CD4-positive, alpha-beta T cell treated with Interleukin-15 for 1 hour (primary cell): ENCODE measurements at places on chromosomes 11 and 22.
A peak's percentile ranks its signal among the peaks of the same experiment; 100 is the strongest.

DNA sequence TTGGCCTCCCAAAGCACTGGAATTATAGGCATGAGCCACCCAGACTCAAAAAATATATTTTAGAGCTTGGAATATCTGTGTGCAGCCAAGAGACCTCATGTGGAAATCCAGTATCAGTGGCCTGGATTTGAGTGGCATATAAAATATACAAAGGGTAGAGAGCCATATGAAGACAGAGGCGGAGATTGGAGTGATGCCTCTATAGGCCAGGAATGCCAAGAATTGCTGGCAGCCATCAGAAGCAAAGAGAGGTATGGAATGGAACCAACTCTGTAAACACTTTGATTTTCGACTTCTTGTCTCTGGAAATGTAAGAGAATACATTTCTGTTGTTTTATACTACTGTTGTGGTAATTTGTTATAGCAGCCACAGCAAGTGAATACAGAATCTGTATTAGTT, 123.0 kb downstream of the PLEKHA7 start:
- DNase-seq = no peak

- DNase-seq = no peak
Observed at GRCh38 chr22:38132136-38132535, 21.7 kb upstream of the BAIAP2L2 start.

DNA sequence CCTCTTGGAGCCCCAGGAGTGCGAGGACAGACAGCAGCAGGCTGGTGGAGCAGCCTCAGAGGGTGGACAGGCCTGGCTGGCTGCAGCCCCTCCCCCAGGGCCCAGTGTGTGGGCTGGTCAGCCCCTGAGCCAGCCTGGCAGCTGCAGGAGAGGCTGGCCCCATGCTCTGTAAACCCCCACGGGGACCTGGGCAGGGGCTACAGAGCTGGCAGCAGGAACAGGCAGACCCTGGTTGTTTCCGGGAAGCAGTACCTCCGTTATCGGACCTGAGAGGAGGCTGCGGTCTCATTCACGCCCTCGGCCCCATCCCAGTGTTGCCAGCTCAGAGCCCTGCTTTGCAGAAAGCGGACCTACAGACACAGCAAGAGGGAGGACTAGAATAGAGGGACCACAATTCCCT, 38.5 kb upstream of the COMT start:
- DNase-seq = no peak

DNA sequence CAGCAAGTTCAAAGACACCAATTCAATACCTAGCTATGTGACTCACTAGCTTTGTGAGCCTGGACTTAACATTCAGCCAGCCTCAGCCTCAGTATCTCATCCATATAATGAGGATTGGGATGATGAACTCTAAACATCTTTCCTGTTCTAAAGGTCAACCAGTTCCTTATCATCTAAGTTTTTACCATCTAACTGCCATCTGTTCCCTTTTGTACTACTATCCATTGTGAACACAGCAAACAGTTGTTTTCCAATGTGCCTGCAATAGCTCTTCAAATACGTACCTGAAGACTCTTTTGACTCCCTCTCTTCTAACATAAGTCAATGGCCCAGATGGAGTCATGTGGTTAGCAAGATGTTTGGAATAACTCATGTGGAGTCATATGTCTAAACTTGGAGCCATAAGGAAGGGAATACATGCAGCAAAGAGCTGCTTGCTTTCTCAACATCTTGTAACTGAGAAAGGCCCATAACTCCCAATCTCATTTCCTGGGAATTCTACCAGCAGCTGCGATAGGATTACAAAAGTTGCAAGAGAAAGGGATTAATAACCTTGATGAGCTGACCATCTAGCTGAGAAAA, 19.4 kb downstream of the SYTL2 start:
- DNase-seq = no peak

- DNase-seq = no peak
Observed at GRCh38 chr11:101482556-101483124, 101.2 kb downstream of the TRPC6 start.

DNA sequence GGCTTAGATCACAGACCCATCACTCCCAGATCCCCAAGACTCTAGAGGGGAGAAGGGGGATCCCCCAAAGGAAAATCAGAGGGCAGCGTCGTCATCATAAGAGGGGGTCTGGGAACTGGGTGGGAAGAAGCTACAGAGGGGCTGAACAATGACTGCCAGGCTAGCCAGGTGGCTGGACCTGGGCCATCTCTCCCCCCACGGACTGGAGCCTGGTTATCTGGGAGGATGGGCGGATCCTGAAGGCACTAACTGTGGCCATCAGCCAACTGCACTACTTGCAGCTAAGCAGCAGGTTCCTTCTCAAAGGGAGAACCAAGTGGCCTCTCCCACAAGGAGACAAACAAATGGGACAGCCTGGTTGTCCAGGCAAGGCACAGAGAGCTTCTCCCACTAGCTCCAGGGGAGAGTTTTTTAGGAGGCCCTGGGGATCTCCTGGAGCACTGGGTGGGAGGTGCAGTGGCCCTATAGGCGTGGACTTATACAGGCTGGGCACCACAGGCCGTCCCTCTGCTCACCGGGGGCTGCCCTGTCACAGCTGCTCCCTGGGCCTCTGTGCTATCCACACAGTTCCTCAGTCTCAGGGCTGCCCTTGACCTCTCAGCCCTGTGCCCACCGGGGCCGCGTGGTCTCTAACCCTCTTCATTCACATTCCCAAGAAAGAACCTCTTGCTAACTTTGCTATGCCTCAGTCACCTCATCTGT, 15.4 kb downstream of the P2RY6 start:
- DNase-seq = no peak

- DNase-seq = no peak
Observed at GRCh38 chr22:35622191-35622913, 5.2 kb upstream of the MB start.

DNA sequence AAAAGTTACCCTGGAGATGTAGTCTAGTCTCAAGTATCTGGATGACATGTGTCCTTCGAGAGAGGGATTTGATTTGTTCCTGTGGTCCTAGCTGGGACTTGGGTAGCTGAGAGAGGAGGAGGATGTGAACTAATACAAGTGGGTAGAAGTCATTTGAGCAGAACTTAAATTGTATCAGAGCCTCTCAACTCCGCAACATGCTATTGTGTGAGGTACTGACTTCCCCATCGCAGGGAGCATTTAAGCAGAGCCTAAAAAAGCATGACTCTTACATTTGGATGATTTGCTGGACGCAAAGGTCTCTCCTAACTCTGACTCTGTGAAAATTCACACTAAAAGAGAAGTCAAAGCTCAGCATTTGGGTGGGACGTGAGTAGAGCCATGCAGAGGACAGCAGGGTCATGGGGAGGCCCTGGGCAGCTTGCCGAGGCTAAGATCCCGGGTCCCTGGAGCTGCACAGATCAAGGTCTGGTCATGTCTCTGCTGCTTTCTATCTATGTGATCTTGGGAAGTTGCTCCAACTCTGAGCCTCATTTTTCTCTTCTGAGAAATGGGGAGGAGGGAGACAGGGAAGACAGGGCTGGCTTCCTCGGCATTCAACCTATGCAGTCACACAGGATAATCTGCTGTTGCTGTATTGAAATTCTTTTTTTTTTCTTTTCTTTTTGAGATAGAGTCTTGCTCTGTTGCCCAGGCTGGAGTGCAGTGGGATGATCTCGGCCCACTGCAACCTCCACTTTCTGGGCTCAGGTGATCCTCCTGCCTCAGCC, 44.9 kb downstream of the CD82 start:
- no peak for DNase-seq

- DNase-seq = no peak
Observed at GRCh38 chr11:69417699-69418085, 63.8 kb upstream of the LINC01488 start.

GRCh38 chr22:45285263-45286058, 712 bp downstream of the UPK3A start:
- DNase-seq = no peak

GRCh38 chr11:23585416-23586104, 725.3 kb upstream of the CCDC179 start:
- DNase-seq = no peak

DNA sequence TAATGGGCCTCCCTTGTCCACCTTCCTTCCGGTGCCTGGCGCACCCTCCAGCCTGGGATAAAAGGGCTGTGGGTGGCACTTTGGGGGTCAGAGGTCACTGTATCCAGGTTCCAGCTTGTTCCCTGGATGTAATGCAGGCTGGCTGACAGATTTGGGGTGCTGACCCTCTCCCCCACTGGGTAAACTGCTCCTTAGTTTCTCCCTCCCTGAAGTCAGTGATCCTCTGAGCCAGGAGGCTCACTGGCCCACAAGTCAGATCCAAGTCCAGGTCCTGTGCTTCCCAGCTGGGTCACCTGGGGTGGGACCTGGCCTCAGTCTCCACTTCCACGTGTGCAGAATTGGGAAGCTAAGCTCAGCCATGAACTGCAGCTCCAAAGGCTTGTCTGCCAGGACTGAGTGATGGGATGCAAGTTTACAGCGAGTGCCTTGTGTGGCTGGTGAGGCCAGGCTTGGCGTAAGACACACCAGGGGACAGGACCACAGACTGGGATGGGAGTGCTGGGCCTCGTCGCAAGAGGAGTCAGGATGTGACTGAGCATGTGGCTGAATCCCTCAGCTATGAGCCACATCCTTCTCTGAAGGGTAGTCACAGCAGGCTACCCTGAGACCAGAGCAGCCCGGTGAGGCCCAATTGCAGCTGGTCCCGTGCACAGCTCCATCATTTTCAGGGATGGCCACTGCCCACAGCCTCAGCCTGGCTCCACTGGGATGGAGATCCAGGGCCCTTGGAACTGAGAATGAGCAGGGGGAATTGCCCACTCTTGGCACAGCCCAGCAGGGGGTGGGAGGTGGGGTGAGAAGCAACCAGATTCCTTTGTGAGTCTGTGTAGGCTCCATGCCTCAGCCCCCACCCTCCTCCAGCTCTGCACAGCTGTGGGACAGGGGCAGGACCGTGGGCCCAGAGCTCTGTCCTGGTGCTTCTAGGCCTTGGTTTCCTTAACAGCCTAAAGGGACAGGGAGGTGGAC, 7.2 kb downstream of the SHISA8 start:
- no peak for DNase-seq

GRCh38 chr11:46290598-46291309, 13.3 kb downstream of the CREB3L1 start:
- DNase-seq = no peak

- peak; percentile 41 for DNase-seq
Observed at GRCh38 chr22:50276143-50276542, 6.0 kb upstream of the MAPK11 start.

- no peak for DNase-seq
Observed at GRCh38 chr11:2120359-2121100, 18.7 kb downstream of the IGF2 start.

- DNase-seq = no peak
Observed at GRCh38 chr11:43574949-43575912, 105.3 kb upstream of the HSD17B12 start.

GRCh38 chr11:127470306-127470884, 469.8 kb upstream of the KIRREL3 start:
- DNase-seq = no peak

DNA sequence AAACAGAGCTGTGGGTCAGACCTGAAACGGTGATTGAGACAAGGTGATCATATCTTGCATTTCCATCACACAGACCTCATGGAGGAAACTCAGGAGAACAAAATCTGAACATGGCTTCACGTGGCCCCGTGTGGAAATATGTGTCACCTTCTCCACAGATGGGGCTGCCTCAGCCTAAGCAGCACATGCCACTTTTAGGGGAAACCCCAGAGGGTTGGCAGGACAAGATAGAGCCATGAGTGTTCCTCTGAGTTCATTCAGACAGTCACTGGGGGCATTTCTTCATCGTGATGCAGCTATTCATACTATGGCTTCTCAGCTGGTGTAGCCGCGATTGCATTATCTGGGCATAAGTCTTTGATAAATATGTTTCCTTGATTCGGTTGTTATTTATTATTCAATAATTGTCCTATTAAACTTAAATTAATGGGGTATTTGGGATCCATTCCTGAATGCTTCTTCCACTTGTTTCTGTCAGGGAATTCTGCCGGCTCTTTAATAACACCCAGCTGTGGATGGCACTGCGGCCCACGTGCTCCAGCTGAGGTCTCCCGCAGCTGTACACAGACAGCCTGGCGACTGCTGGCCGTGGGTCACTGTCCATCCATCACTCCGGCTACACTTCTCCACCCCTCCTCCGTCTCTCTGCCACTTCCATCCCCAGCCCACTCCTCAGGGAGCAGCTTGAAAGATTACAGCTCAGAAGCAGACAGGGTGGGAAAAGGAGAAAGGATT, 485.1 kb downstream of the OPCML start:
- DNase-seq = no peak

- no peak for DNase-seq
Observed at GRCh38 chr11:11459578-11459977, 106.5 kb upstream of the CSNK2A3 start.

DNA sequence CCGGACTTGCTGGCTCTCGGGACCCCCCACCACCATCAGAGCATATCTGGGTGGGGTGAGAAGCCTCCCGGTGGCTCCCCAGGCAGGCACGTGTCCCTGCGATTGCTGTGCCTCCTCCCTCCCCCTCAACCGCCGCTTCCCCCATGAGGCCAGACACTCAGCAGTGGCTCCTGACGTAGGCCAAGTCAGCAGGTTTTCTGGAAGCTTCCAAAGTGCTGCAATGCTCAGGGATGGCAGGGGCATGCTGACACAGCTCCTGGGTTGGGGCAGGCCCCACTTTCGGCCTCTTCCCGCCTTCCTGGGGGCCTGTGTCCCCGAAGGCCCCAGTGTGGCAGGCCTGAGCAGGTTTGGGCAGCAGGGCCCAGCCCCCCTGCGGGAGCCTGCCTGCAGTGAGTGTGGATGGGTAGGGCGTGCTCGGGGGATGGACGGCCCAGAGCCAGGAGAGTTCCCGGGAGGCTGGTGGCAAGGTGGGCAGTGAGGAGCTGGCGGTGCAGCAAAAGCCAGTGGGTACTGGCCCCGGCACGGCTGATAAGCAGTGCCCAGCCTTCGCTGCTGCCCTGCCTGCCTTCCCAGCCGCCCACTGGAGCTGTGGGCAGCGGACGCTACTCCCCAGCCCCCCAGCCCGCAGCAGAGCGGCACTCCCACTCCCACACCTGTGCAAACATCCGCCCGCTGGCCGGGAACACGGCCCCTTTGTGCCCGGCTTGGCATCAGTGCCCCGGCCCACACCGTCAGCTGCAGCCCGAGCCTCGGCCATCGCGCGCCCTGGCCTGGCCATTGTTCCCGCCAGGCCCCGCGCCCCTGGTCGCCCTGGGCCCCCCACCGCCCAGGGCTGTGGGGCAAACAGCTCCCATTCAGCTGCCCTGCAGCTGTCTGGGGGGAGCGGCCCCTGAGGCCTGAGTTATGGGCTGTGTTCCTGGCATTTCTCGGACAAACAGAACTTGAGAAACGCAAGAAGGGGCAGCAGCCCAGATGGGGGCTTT, 125.0 kb downstream of the KCNQ1OT1 start:
- peak; percentile 10 for DNase-seq

GRCh38 chr11:67276781-67277230, 10.5 kb downstream of the GRK2 start:
- DNase-seq = peak; percentile 50

- no peak for DNase-seq
Observed at GRCh38 chr22:50299785-50300619, 7.4 kb downstream of the PLXNB2 start.

DNA sequence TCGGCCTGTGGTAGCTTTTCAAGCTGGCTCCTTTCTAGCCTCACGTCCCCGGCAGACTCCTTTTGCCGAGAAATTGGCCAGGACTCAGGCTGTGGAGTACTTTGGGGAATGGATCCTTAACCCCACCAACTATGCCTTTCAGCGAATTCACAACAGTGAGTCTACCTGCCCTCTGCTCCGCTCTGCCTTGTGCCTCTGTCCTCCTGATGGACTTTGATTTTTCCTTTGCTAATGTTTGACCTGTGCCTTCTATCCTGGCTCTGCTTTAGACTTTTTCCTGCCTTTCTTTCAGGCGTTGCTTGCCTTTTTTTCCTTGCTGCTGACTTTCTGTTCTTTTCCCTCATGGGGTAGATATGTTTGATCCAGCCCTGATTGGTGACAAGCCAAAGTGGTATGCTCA, 12.5 kb downstream of the MADD start:
- no peak for DNase-seq

GRCh38 chr11:95338430-95338991, 107.5 kb upstream of the SESN3 start:
- no peak for DNase-seq
